ENCODE measurements at places on chromosomes 3 and 15.
A peak's percentile ranks its signal among the peaks of the same experiment; 100 is the strongest.

DNA sequence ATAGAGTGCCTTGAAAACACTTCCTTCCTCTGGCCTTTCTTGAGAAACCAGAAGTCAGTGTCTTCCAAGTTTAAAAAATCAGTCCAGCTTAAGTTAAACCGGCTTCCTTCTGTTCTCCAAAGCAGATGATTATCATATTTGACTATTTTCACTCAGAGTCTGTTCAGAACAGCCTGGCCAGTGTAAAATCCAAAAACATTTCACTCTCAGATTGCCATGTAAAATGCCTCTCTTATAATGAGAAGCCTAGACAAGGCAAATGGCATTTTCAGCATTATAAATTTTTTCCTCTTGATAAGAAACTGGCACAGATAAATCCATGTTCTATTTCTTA, 193.5 kb downstream of the TNIK start:
- no peak for DNase-seq

DNA sequence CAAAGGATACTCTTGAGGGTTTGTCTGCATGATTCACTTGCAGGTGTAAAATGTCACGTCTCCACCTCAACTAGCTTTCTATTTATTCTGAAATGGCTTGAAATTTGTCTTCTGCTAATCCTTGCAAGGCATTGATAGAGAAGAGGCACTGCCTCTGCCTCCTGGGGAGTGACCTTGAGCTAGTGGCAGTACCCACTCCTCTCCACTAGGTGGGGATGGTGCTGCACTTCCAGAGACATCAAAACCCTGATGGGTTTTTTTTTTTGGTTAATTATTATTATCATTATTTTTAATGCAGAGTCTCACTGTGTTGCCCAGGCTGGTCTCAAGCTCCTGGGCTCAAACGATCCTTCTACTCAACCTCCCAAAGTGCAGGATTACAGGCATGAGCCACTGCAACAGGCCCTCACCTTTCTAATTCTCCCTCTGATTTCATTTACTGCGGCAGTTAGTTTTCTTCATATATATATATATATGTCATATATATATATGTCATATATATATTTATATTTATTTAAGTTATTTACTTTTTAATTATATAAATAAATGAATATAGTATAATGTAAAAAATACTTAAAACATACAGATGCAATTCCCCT, 117.6 kb upstream of the EIF1B start:
- DNase-seq: peak; percentile 71

GRCh38 chr3:96017556-96017955, 796.8 kb upstream of the EPHA6 start:
- no peak for DNase-seq

GRCh38 chr15:66101715-66102395, 151.7 kb downstream of the MEGF11 start:
- no peak for DNase-seq

- DNase-seq: no peak
These were observed 13.3 kb upstream of the IQCF1 start for GRCh38 chr3:51916418-51916817.

- peak; percentile 45 for DNase-seq
These were observed 27.3 kb downstream of the DUT start for GRCh38 chr15:48358229-48359152.

DNA sequence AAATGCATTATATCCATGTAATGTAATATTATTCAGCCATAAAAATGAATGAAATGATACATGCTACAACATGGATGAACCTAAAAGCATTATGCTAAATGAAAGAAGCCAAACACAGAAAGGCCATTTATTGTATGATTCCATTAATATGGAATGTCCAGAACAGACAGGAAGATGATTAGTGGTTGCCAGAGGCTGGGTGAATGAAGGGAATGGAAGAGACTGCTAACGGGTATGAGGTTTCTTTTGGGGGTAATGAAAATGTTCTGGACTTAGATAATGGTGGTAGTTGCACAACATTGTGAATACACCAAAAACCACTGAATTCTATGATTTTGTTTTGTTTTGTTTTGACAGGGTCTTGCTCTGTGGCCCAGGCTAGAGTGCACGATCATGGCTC, 61.6 kb upstream of the MAP4 start:
- no peak for DNase-seq

DNA sequence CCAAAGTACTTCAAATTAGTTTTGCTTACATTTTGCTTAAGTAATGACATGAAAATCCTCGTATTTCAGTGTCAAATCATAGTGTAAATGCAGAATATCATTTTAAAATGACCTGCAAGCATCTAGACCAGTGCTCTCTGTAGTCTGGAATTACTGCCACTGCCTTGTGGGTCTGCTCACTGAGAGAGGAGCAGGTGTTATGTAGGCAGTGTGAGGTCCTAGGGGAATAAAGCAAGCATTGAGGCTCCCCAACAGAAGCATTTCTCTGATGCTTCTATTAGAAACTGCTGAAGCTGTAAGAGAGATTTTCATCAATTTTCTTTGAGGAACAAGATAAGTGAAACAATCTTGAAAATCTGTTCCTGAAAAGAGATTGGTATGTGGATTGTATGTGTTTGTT, 253.2 kb downstream of the BBX start:
- DNase-seq: no peak

DNA sequence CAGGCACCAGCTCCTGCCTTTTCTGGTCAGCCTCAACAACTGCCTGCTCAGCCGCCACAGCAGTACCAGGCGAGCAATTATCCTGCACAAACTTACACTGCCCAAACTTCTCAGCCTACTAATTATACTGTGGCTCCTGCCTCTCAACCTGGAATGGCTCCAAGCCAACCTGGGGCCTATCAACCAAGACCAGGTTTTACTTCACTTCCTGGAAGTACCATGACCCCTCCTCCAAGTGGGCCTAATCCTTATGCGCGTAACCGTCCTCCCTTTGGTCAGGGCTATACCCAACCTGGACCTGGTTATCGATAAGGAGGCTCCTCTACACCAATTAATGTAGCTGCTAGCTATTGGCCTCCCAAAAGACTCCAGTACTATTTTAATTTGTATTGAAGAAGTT, 38.9 kb downstream of the TFG start:
- no peak for DNase-seq

DNA sequence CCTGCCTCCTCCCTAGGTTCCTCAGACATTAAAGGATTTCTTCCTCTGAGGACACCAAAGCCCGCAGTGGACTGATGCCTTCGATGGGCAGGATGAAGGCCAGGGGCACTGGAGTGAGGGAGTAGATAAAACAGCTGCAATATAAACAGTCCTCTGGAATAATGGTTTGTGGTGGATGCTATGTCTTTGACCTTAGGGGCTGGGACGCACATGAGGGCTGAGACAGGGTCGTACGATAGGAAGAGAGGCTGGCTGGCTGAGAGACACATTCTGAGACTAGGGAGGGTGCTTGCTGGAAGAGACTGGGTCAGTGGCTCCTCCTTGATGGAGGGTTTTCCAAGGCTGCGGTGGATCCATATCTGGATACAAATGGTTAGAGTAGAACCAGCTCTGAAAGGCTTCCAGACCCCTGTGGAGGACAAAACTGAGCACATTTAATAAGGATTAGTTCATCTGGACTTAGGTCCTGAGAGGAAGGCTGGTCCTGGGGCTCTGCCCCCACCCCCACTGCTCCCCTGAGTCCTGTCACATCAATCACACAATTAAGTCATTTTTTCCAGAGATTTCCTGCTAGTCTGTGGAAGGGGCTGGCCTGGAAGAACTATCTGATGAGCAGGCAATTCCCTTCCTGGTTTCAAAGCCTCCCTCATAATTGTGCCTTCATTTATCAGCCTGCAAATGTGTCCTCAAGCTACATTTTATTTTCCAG, 15.8 kb downstream of the TBC1D21 start:
- no peak for DNase-seq

- no peak for DNase-seq
These were observed 17.2 kb downstream of the TSPAN3 start for GRCh38 chr15:77053709-77054108.

DNA sequence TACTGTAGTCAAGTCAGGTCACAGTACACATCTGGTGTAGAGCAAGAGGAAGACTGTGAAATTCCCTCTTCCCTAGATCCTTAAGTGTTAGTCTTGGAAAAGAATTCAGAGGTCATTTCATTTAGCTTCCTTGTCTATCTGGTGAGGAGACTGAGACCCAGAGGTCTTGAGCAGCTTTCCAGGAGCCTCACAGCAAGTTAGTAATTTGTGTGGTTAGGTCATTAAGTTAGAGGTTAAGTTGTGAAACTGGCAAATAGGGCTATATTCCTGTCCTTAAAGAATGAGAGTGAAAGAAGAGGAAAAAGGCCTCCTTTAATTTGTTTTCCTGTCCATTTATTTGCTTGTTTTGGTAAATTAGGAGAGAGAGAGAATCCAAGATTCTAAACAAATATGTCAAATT, 9.0 kb downstream of the PODXL2 start:
- DNase-seq: no peak

Measured in GM12865 (cell line).